Cortex of kidney (tissue), 1 donor: ENCODE measurements at places on chromosomes 3 and 15.

DNA sequence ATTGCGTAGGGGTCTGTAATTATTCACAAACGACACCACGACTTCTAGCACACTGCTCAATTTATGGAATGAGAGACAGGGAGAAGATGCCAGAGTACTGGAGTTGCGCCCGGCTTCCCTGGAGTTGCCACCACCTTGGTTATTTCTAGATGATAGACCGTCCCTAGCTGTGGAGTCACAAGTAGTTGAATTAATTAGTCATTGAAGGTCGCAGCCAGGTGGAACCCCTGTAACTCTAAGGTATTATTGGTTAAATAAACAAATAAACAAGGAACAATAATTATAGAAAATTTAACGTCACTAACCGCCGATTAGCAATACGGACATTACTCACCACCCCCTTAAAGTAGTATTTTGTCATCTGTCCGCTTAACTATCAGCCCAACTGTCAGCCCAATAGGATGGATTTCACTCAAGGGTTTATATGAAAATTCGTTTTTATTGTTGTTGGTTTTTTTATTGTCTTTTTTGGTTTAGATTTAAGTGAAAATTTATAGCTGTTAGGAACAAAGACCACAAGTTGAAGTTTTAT, 911 bp upstream of the AZI2 start:
- no peak for DNase-seq

DNA sequence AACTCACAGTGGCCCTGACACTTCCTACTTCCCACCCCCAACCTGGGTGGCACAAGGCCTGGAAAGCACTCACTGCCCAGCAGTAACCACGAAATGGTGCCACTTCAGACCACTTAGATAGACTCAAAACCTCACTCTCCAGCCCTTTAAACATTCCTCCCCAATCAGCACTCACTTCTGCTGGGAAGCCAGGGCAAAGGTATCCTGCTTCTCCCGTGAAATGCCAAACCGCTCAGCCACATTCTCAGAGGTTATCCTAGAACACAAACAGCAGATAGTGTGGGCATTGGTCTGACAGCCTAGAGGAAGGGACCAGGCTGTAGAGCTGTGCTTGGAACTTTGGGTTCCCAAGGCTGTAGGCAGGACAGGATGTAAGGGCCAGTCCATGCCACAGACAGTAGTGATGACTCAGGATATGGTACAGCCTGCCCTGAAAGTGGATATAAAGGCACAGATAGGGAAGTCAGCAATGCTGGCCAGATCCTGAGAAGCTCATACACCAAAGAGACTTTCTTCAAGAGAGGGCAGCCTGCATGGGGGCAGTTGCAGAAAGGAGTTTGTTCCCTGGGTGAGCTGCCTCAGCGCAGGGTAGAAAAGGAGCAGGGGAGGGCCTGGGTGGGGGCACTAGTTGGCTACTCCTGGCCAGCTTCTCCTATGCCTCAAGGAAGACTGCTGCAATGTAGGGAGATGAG, 9.2 kb downstream of the ACAA1 start:
- DNase-seq: no peak

DNA sequence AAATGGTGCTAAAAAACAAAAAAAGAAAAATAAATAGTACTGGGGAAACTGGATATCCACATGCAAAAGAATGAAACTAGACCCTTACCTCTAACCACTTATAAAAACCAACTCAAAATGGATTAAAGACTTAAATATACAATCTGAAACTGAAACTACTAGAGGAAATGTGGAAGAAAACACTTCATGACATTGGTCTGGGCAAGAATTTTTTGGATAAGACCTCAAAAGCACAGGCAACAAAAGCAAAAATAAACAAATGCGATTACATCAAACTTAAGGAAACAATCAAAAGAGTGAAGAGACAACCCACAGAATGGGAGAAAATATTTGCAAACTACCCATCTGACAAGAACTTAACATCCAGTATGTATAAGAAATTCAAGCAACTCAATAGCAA, 6.4 kb downstream of the IFT57 start:
- DNase-seq: no peak

- DNase-seq: no peak
Observed at GRCh38 chr3:197484204-197484901, 71.4 kb downstream of the BDH1 start.

DNA sequence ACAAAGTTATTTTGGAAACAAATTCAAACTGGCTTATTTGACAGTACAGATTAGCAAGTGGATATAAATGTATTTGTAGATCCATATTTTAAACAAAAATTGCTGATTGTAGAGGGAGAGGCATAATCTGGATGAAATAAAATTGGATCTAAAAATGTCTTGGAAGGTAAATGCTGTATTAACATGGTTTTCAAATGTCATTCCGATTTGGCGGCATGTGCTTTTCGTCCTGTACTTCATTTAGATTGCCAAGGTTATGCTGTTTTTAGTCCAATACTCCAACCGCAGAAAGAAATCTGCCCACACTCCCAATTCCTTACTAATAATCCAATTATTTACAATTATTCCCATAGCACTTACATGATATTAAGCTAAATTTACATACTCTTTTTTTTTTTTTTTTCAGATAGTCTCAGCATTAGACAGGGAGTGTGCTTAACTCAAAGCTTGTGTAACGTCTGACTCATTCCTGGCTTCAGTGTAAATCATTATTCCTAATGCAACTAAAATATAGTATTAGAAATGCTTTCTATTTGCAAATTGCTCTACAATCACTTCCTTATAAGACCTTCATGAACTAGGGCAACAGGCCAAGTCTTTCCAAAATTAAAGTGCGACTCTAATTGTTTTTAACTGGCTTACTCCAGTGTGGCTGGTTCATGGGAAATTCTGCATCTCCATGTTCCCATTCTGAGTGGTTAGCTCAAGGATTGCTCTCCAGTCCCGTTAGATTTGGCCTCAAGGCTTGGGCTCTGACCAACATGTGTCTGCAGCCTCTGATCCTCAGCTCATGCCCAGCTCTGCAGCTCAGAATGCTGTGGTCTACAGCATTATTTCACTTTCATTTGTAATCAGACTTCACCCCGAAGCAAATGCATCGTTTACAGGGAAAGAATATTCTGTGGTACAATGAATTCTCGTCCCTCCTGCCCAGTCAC, 103.9 kb downstream of the FBN1 start:
- DNase-seq: no peak

DNA sequence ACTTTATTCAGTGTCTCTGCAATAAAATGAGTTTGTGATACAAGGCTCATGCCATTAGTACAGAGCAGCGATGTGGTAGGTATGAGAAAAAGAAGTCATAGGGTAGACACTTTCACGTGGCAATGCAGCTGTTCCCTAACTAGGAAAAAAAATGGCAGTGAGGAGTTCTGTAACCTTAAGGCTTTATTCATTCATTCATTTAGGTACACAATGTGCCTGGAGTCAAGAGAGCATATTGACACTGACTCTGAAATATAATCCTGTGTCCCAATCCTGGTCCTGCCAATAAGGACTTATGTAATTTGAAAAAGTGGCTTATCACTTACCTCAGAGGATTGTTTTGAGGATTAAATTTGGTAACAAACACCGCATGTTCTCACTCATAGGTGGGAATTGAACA, 173.0 kb upstream of the AZI2 start:
- no peak for DNase-seq

- DNase-seq: no peak
Observed at GRCh38 chr3:85604641-85605040, 645.9 kb downstream of the CADM2 start.

GRCh38 chr3:29695643-29696198, 414.9 kb downstream of the RBMS3 start:
- no peak for DNase-seq

DNA sequence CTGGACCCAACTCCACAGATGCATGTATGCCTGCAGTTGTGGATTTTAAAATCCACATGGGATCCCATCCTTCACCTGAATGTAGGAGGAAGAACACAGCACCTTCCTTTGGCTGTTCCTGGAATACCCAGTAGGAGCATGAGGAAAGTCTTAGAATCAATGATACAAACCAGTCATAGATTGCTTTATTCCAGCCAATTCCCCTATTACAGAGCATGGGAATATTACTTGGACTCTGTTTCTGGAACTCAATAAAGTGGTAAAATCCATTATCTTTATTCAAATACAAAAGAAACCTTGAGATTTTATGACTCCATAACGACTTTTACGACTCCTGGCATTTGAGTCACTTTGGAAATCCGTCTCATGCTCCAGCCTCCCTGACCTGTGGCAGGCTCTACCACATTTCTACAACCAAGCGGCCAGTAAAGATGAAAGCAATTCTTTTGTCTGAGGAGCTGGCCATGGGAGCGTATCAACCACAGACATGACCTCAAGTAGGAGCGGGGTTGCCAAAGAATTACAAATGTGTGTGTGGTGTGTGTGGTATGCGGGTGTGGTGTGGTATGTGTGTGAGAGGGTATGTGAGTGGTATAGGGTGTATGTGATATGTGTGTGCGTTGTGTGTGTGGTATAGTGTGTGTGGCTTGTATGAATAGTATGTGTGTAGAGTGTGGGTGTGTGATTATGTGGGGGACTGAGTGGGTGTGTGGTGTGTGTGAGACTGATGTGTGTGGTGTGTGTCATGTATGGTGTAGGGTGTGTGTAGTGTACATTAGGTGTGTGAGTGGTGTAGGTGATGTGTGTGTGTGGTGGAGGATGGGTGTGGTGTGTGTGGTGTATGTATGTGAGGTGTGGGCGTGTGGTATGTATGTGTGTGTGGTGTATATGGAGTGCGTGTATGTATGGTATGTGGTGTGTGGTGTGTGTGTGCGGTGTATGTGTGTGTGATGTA, 40.0 kb downstream of the ARRDC4 start:
- DNase-seq: no peak

- DNase-seq: no peak
Observed at GRCh38 chr3:15348246-15348645, 15.9 kb upstream of the SH3BP5 start.

- DNase-seq: no peak
Observed at GRCh38 chr3:10445561-10446175, 59.7 kb downstream of the ATP2B2 start.

- DNase-seq: no peak
Observed at GRCh38 chr3:171622126-171622525, 161.9 kb upstream of the TNIK start.

DNA sequence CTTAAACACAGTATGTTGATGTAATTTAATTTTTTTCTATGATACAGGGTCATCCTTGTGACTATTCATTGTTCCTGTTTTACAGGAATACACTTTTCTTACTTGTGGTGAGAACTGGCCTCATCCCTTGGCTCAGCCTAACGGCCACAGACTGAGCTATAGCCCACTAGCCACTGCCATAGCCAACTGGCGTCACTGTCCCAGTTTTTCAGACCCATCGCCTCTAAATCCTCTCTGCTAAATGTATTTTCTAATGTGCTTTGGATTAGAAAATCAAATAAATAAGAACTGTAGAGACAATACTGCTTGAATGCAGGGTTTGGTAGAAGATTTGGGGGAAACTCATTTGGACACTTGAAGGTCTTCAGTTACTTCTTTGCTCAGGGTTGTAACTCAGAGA, 113.1 kb downstream of the TIGIT start:
- no peak for DNase-seq
